ENCODE measurements at places on chromosomes 5 and 9.

- no peak for DNase-seq
Observed at GRCh38 chr5:132283423-132284043, 10.7 kb upstream of the SLC22A4 start.

GRCh38 chr5:102866237-102866600 is 111.1 kb downstream of the PAM start:
- no peak for DNase-seq

- no peak for DNase-seq
Observed at GRCh38 chr9:117412841-117413240, 2.0 kb downstream of the ASTN2 start.

GRCh38 chr9:38038307-38039089 is 30.5 kb downstream of the SHB start:
- DNase-seq = no peak

GRCh38 chr9:109087795-109088194 is 32.0 kb downstream of the TMEM245 start:
- DNase-seq = no peak

DNA sequence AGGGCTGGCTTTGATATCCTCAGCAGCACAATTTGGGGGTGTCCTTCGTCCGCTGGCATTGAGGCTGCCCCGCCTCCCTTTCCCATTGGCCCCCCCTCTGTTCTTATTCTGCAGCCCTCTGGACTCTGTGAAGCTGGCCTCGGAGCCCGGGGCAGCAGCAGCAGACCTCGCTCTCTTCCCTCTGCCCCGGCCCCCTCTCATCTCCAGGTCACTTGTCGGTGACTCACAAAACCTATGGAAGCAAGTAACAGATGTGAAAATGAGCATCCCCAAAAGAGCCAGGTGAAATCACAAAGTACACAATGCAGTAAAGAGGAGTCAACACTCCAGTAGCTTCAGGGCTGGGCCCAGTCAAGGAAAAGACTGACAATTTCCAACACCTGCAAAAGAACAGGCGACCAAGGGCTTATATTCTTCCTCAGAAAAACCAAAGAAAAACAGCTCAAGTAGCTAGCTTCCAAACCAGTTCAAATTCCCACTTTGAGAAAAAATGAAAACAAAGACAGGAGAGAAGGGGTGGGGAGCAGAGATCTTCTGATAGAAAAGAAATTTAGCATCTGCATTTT is 97.5 kb downstream of the ZNF608 start:
- DNase-seq = no peak

DNA sequence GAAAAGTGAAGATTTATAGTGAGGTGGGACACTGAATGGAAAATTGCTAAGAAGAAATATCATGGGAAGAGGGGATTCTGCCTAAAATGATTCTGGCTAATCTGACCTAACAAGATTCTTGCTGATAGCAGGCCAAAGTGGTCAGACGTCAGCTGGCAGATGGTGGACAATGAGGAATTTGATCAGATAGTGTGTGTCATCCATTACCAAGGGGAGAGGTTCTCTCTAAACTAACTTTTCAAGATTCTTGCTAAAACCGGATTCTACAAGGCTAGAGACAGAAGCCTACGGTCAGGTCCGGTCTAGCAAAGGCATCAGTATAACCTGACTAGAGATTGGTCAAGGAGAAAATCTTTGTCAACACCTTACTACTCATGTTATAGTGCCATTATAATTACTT is 306.0 kb downstream of the ZNF608 start:
- DNase-seq = no peak

DNA sequence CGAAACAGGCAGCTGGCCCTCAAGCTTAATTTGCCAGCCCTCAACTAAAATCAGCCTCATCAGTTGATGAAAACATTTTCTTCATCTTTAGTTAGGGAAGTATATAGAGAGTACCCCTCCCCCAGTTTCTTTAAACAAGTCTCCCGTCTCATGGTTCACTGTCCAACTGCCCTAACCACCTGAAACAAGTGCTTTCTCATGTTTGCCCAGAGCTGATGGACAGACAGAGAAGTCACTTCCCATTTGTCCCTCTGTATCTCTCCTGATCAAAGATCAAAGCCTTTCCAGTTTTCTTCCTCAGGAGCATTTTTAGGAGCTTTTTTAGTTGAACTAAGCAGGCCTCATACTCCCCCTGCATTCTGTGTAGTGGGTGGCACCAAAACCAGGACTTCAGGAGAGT is 21.7 kb downstream of the FUBP3 start:
- DNase-seq = no peak

GRCh38 chr5:110832683-110833082 is 93.9 kb downstream of the SLC25A46 start:
- DNase-seq = no peak

DNA sequence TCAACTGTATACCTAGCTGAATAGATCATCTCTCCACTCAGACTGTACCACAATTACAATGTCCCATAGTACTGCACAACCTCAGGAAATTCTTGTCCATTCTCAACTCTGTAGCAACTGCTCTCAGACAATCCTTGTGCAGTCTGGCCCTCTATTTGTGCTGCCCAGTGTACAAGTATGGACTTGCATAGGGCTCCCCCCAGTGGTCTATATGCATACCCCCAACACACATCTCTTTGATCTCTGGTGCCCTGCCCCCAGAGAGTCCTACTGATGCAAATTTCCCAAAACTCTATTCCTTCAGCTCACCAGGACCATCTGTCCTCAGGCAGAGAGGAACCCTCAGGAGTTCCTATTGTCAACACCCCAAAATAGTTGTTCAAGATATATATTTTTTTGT is 205.3 kb downstream of the SLCO4C1 start:
- no peak for DNase-seq

DNA sequence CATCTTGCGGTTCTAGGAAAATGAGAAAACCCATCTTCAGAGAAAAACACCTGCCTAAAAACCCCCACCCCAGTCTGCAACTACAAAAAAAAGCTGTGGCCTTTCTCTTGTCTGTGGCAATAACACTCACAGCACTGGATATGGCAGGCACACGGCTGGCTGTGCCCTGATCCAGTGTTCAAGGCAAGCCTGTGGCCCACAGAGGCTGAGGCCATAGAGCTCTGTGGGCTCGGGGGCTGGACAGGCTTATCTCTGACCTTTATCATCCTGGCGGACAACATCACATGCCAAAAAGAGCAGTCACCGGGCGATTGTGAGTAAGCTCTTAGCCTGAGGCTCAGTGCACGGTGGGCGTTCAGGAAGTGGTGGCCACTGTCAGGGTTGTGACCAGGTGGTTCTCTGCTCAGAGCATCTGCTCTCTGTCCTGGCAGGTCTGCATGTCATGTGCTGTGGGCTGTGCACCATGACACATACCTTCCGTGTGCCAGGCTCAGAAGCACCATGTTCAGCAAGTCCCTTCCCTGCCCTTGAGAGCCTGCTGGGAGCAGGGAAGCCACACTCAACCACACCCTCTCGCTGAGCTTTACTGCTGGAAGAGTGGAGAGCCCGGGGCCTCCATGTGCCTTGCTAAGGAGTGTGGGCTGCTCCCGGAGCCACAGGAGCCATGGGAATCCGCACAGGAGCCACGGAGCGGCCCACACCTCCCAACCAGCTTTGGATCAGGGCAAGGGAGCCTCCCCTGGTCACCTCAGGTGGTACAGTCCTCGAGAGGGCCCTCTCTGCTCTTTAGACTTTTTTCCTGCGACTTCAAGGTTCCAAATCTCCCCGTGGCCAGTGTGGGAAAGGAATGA is 34.6 kb upstream of the WDR38 start:
- DNase-seq = no peak

DNA sequence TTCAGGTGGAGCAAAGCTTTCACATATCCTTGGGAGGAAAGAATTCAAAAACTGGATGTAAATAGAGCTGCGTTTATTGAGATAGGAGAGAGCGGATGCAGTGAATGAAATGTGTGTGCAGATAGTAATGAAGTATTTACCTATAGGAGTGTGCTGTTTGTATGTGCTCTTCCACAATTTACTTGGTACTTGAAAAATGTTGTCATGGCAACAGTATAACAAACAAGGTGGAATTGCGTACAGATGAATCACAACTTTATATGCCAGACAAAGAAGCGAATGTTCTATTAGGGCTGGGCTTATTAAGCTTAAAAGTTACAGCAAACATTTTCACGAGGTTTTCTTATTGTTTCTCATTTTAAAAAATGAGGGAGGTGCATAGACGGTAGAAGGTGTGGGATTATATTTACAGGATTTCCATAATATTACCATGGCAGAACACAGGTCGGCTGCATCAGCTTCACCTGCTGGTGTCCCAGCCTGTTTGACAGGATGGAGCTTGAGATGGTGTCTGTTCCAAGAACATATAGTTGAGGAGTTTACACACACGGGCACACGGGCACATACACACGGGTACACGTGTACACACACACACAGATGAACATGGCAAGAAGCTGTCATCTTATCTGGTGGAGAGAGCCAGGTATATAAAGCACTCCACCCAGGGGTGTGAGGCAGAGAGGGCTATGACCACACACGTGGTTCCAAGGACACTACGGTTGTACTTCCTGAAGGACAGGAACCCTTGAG is 155.7 kb downstream of the RMI1 start:
- no peak for DNase-seq

DNA sequence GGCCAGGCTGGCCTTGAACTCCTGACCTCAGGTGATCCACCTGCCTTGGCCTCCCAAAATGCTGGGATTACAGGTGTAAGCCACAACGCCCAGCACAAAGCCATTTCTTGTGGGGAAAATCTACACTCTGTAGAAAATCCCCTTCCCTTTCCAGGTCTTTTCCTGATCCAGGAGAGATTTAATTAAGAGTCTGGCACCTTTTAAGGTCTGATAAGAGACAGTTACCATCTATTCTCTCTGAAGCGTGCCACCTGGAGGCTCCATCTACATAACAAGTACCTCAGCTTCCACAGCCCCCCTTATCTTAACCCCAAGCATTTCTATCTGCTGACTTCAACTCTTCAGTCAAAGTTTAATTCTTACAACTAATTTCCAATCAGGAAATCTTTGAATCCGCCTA is 71.4 kb upstream of the CDK20 start:
- DNase-seq = no peak

GRCh38 chr9:137198051-137198901 is 2.3 kb downstream of the TPRN start:
- DNase-seq = no peak

DNA sequence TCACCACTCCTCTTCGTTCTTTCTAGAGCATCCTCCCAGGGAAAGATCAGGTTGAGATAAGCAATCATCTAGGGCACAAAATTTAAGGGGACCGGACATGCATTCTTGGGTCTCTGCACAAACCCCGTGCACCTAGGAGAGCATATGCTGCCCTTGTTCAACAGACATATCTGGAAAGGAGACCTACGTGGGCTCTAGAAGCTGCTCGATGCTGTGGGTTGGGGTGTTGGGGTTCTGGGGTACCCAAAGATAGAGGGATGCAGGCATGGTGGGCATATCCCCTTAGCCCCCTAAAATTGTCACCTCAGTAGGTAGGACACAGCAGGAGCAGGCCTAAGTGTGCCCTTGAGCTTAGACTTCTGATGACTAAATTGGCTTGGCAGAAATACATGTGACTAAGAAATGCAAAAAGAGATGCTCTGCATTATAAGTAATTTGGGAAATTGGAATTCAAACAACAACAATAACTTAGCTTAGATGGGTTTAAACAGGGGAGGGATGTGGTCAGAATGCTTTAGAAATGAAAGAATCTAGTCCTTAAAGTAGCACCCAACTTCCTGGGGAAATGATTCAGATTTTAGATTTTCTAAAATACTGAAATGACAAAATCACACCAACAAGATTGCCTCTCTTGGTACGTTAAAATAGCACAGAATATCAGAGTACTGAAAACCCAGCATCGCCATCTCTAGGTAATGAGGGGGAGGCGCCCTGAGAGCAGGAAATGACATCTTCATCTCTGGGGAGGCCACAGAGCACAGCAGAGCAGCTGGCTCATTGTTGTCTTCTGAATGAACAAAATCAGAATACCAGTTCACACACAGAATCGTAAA is 172.3 kb downstream of the GNA14 start:
- DNase-seq = peak; percentile 43

DNA sequence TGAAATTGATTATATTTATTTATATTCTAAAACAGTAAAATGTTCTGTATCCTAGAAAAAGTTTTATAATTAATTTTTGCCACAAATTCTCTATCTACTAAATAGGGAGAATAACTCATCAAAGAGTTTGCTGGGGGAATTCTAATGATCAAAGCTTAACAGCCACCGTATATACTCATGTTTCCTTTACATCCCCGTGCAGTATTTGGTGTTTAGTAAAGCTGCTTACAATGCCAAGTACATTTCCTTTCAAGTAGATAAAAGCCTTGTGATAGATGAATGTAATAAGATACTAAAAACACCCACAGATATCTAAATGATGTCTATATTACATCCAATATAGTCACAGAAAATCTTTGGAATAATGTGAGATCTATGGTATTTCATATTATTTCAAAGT is 312.2 kb downstream of the HCN1 start:
- DNase-seq = no peak

GRCh38 chr5:135880801-135881200 is 14.8 kb downstream of the IL9 start:
- DNase-seq = no peak

- DNase-seq = no peak
Observed at GRCh38 chr5:33588654-33589372, 148.0 kb downstream of the TARS1 start.

GRCh38 chr9:39588500-39589137 is 233.2 kb downstream of the SPATA31A1 start:
- DNase-seq = no peak

DNA sequence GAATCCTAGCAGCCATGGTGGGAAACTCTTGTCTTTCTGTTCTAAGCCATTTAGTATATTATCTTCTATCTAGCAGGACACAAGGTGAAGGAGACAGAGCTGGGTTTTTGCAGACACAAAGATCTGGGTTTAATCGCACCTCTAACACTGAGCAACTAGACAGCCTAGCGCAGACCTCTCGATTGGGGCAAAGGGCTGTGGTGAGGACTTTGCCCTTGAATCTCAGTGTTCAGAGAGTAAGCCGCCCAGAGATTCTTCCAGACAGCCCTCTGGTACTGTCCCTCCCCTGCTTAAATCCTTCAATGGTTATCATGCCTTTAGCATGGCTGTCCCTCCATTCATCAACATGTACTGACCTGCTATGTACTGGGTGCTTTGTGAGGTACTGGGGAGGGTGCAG is 128.1 kb downstream of the CRB2 start:
- no peak for DNase-seq

DNA sequence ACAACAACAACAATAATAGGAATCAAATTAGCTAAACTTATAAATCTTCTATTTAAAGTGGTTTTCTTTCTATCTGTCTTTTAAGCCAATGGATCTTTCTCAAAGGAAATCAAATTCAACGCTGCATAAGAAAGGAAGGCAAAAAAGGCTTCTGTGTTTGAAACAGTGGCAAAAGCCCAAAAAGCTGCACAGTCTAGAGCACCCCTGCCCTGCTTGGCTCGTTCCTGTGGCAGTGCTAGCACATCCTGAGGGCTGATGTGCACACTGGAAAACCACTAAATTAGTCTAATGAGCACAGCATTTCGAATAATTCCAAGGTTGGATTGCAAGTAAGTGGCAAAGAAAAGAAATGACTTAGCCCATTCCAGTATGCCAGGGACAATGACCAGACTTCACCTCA is 80.7 kb downstream of the AP3B1 start:
- DNase-seq = no peak

GRCh38 chr5:82730913-82731312 is 346.3 kb downstream of the TMEM167A start:
- DNase-seq = no peak
